GM18507 (cell line): ENCODE measurements at places on chromosomes 12 and 14.

DNA sequence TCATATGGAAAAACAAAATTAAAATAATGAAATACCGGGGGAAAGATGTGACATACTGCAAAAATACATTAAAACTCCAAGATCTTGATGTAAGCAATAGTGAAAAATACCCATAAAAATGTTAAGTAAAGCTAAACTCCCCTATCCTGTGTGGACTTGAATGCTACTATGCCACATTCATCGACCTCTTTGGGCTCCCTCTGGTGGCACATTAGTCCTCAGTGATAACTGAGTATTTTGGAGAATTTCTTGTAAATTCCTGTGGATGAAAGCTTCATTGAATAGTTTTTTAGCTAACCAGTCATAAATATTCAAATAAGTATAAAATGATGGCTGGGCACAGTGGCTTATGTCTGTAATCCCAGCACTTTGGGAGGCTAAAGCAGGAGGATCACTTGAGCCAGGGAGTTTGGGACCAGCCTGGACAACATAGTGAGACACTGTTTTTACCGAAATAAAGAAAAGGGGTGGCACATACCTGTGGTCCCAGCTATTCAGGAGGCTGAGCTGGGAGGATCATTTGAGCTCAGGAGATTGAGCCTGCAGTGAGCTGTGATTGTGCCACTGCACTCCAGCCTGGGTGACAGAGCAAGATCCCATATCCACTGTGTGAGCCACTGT lies 42.4 kb upstream of the SGPP1 start:
- no peak for DNase-seq

DNA sequence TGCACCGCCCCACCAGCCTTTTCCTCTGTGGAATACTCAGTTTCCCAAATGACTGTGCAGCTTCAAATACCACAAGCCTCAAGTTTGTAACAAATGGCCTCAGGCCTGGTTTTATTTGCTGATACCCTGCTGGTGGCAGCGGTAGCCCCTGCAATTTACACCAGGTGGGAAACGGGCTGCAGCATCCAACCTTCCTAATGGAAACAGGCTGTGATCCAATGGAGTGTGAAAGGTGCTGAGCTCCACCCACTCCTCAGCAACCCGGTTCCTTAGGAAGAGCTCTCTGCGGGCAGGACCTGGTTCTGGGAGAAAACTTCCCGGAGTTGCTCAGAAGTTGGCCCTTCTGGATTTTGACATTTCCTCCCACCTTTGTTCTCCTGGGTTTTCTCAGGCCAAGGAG lies 41.7 kb upstream of the LTA4H start:
- DNase-seq, result no peak

DNA sequence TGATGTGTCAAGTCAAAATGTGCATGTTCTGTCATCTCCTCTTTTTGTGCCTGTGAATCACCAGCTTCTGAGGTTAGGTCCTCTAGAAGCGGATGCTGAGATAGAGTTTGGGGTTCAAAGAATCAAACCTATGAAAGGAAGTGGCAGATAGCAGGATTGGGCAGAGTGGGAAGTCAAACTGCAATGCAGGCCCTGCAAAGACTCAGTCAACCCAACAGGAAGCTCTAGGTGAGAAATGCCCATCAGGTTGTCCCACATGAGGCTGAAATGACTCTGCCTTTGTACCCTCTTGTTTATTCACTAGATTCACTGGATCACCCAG lies 4.5 kb upstream of the MIA2 start:
- DNase-seq, result peak; percentile 12

- DNase-seq, result no peak
Measured at GRCh38 chr14:87055007-87055406, 938.0 kb downstream of the GALC start.

DNA sequence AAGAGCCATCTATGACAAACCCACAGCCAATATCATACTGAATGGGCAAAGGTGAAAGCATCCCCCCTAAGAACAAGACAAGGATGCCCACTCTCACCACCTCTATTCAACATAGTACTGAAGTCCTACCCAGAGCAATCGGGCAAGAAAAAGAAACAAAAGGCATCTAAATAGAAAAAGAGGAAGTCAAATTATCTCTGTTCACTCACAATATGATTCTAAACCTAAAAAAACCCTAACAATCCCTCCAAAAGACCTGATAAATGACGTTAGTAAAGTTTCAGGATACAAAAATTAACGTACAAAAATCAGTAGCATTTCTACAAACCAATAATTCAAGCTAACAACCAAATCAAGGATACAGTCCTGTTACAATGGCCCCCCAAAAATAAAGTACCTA lies 26.9 kb downstream of the MDM1 start:
- DNase-seq, result no peak

GRCh38 chr14:90714811-90715210 lies 101.4 kb downstream of the TTC7B start:
- DNase-seq, result no peak

GRCh38 chr12:129423041-129423580 lies 480.7 kb downstream of the TMEM132D start:
- no peak for DNase-seq

- no peak for DNase-seq
Measured at GRCh38 chr12:49279706-49280159, 14.9 kb downstream of the TUBA1C start.

DNA sequence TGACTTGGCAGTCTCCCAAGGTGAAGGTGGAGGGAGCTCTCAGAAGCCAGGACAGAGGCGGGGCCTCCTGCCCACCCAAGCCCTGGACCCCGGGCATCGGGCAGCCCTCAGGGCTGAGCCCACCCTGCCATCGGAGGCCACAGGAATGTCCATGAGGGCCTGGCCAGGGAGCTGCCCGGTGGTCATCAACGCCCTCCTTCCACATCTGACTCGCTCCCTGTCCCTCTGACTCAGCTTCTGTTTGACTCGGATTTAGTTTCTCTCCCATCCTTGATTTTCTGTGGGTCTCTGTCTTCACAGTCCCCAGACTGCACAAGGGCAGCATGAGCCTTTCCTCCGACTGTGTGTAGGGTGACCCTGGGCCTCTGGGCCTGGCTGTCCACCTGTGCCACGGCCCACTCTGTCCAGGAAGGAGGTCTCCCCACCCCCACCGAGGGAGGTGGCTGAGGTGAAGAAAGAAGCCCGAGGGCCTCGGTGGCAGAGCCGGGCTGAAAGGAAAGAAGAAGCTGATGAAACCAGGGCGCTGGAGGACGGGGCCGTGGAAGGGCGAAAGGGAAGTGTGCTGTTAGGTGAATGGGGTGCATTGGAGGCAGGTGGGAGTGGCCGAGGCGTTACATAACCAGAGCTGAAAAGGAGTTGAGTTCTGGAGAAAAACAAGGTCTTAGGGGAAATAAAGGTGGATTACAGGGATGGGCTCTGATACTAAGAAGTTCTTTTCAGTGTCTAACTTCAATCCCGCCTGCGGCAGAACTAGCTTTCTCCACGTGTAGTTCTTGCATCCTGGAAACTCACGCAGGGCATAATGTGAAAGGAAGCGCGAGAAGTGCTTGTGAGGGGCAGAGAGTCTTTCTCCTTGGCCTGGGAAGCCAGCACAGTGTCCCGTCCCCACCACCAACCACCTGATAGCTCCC lies 16.7 kb upstream of the TMEM106C start:
- no peak for DNase-seq

- DNase-seq, result no peak
Measured at GRCh38 chr12:1974812-1975211, 29.4 kb downstream of the DCP1B start.

- DNase-seq, result no peak
Measured at GRCh38 chr12:98821866-98822265, 176.8 kb downstream of the APAF1 start.

DNA sequence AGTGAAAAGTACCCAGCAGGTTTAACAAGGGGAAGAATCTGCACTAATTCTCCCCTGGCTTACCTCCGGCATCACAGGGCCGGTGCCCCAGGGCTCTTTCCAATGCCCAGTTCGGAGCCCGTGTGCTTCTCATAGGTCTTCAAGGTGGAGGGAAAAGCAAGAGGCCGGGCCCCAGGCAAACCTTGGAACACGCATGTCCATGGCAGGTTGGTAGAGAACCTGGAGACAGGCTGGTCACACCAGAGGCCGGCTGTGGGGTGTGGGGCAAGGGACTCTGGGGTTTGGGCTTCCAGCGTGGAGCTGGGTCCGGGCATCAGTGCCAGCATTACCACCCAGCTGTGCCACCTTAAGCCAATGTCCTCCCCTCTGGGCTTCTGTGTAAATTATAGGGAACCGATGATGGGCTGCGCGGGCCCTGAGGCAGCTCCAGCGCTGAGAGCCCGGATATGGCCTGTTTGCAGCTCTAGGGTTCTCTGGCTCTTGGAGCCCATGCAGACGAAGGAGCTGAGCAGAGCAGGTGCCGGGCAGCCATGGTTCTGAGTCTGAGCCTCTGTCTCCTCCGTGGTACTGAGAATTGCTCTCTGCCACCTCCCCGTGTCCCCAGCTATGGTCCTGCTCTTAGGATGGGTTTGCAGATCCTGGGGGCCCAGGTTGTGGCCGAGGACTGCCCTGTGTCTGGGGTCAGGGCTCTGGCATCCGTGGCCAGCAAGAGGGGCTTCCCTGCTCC lies 197.0 kb upstream of the C14orf180 start:
- DNase-seq, result no peak

DNA sequence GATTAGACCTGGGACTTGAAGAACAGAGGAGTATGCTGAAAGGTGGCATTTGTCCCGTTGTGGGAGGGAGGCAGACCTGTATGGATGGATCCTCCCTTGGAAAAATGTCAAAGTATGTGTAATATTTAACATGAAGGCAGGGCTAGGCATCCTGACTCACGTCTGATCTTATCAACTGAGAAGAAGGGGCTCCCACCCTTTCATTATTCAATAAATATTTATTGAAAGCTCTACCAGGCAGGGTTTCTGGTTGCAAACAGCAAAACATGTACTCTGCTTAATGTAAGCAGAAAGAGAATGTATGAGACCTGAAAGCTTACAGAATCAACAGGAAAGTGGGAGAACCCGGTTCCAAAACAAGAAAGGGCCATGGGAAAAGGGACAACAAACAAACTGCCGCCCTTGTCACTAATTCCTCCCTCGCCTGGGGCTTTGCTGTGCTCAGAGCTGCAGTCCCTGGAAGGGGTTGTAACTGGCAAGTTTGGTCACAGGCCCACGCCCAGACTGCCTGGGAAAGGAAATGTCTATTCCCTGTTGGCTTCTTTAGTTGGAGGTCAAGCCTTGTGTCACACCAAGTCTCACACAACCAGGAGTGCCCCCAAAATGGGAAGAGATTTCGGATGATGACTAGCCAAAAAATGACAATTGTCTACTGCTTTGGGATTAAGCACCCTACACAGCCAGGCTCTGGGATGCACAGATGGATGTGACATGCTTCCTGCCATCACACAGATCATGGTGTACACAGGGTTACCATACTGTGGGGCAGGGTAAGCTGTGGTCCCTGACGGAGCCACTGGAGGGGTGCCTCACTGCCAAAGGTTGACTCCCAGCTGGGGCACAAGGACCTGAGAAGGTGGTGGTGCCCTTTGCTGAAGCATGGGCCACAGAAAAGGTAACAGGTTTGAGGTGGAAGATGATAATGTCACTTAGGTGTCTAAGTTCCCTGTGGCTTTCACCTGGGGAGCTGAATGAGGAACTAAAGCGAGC lies 36.8 kb downstream of the RAB35 start:
- DNase-seq, result no peak

- DNase-seq, result no peak
Measured at GRCh38 chr14:68558096-68558495, 234.8 kb downstream of the ZFP36L1 start.

- DNase-seq, result no peak
Measured at GRCh38 chr12:104049278-104049902, 597 bp downstream of the GLT8D2 start.

- DNase-seq, result no peak
Measured at GRCh38 chr12:50302686-50303085, 19.4 kb upstream of the LIMA1 start.

GRCh38 chr12:130186651-130187268 lies 24.5 kb downstream of the FZD10 start:
- DNase-seq, result no peak

GRCh38 chr14:67187826-67188225 lies 1.4 kb upstream of the GARIN2 start:
- no peak for DNase-seq

DNA sequence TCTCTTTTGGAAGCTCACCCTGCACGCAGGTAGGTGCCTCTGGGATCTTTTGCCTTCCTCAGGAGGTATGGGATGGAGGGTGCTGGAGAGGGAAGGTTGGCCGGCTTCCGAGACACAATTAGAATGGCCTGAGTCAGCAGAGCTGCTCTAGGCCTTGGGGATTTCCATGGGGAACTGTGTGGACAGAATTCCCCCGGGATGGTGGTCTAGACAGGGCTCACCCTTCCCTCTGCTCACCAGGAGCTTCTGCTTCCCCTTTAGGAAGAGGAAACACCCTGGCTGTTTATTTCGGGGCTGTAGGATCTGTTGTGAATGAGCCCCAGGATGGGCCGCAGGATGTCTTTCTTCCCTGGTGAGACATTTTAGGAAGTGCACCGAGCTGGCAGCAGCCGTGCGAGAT lies 43.7 kb upstream of the TMED10 start:
- DNase-seq, result no peak

GRCh38 chr14:55142466-55142865 lies 13.4 kb downstream of the LGALS3 start:
- DNase-seq, result no peak

- no peak for DNase-seq
Measured at GRCh38 chr12:75754141-75754540, 242.7 kb upstream of the KRR1 start.

DNA sequence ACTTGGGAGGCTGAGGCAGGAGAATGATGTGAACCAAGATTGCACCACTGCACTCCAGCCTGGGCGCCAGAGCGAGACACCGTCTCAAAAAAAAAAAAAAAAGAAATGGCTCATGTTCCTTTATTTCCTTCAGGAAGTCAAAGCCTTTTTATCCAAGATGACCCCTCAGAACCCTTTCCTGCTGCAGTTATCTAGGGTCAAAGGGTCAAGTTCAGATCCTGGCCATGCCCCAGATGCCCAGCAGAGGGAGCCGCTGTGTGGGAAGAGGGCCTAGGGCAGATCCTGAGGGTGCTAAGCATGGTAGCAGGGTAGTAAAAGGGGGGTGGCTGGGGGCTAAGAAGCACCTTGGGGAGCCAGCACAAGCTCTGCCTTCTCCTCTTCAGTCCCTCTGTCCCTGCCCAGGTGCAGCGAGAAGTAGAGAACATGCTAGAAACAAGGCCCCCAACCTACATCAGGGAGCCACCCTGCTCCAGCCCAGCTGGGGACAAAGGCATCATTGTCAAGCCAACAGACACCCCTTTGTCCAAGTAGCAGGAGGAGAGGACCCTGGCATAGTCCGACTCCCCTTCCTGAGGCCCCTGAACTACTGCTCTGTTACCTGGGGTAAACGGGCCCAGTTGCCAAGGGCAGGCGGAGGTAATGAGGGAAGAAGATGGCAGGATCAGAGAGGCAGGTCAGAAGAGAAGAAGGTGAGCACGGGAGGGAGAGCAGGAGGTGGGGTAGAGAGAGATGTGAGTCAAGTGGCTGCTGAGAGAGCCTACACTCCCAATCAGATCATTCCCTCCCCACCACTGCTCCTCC lies 6.5 kb downstream of the NFE2 start:
- peak; percentile 65 for DNase-seq
